ENCODE measurements at places on chromosomes 3 and 15.

GRCh38 chr15:38627689-38628277 lies 63.2 kb upstream of the RASGRP1 start:
- DNase-seq, result no peak

DNA sequence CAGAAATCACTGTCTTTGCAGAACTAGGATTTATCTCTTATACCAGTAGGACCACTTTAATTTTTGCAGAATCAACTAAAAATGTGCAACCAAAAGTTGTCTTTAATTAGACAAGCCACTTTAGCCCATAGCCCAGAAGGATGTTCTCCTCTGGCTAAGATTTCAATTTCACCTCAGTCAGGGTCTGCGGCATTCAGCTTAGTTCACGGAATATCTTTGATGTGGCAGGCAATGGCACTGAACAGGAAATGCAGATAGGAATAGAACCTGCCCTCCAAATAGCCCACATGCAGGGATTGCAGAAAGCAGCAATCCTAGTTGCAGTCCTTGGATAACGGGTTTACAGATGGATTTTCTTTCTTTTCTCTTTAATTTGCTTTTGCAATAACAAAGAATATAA lies 100.8 kb downstream of the MESD start:
- no peak for DNase-seq

DNA sequence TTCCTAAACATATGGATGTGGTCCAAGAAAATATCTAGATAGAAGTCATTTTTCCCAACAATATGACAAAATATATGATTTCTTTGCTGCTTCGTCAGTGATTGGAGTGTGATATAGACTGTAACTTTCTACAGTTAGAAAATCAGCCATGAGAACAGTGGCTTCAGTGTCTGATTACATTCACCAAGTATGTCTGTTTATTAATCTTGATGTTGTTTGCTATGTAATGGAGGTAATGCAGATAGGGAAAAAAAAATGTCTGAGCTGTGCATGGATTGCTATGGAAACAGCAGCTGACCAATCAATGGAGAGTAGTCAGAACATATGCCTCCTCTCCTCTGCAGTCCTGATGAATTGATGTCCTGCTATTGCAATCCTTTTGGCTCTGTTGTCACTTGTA lies 72.3 kb upstream of the GAP43 start:
- no peak for DNase-seq

GRCh38 chr15:41945731-41946130 lies 26.6 kb downstream of the EHD4 start:
- no peak for DNase-seq

DNA sequence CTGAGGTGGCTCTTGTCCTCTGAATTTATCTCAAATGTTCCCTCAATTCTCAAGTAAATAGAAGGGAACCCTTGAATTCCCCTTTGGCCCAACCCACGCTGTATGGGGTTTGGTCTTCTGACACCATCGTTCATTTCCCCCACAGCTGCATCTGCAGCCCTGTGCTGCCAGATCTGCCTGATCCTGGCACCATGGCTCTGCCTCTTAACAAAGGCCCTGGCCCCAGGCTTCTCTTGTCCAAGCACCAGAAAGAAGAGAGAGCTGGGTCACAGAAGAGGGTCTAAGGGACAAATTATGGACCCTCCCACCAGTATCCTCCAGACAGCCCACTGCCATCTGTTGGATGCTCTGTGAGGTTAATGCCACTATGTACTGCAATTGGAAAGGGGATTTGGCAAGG lies 1.8 kb downstream of the MAP1A start:
- DNase-seq, result no peak

DNA sequence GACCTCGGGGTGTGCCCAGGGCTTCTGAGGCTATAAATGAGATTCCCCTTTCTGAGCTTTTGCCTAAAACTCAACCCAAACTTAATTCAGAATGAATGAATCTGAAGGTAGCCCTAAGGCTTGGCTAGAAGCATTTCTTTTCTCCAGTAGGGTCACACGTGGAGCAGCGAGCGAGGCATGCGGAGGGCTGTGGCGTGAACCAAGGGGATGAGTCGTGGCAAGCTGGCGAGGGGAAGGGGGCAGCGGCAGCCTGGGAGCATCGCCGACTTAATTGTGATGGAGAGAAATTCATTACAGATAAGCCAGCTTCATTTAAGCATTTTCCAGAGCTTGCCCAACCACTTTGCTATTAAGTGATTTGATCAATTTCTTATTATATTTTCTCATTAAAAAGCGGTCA lies 79.9 kb downstream of the CHSY1 start:
- DNase-seq, result no peak

- DNase-seq, result peak; percentile 1
Observed at GRCh38 chr3:67083277-67083676, 85.2 kb downstream of the KBTBD8 start.

DNA sequence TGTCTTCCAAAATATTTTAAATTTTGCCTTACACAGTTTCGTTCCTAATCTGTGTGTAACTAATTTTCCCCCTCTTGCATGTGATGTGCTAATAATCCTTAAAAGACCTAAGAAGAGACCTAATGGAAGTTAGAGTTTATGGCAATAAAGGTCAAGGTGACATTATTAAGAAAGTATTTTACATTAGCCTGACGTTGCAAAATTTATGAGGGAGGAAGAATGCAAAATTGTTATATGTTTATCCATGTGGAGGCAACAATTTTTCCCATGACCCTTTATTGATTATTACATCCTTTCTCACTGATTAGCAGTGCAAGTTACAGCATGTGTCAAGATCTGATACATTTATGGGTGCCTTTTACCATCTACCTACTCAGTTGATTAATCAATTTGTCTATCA lies 373.8 kb upstream of the ROBO1 start:
- DNase-seq, result no peak

GRCh38 chr3:61960976-61961375 lies 399.6 kb downstream of the PTPRG start:
- no peak for DNase-seq

GRCh38 chr3:149120051-149120972 lies 9.1 kb upstream of the HPS3 start:
- no peak for DNase-seq

- no peak for DNase-seq
Observed at GRCh38 chr3:33773637-33774036, 24.8 kb upstream of the PDCD6IP start.

DNA sequence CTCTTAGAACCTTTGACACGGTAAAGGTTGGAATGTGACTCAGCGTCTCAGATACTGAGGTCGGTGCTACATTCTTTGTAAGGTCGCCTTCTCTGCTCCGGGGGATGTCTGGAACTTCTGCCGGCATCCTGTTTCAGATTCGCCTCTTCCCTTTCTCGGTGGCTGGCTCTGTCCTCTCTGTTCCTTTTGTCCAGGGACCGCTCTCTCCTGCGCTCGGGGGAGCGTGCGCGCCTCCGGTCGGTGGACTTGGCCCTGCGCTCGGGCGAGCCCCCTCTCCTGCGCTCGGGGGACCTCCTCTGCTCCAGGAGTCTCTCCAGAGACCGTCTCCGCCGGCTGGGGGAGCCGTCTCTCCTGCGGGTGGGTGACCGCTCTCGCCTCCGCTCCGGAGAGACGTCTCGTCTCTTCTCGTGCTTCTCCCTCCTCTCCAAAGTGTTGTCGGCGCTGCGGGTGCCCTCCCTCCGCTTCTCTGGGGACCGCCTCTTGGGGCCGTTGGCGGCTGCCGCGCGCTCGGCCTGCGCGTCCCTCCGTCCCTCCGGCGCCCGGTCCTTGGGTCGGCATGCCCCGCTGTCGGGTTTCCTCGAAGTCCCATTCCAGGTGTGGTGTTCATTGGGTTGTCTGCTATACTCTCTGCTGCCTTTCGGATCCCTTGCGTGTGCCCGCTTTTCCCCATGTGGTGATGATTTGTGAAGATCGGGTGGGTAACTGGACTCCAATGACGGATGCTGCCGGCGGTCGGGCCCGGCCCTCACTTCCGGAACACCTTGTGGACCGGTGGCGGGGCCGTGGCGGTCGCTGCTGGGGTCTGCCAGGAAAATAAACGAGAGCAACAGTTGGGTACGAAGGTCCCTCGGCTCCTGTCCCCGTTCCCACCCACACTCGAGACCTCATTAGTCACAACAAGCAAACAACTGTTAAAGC lies 668.8 kb upstream of the ADAMTS9 start:
- no peak for DNase-seq

DNA sequence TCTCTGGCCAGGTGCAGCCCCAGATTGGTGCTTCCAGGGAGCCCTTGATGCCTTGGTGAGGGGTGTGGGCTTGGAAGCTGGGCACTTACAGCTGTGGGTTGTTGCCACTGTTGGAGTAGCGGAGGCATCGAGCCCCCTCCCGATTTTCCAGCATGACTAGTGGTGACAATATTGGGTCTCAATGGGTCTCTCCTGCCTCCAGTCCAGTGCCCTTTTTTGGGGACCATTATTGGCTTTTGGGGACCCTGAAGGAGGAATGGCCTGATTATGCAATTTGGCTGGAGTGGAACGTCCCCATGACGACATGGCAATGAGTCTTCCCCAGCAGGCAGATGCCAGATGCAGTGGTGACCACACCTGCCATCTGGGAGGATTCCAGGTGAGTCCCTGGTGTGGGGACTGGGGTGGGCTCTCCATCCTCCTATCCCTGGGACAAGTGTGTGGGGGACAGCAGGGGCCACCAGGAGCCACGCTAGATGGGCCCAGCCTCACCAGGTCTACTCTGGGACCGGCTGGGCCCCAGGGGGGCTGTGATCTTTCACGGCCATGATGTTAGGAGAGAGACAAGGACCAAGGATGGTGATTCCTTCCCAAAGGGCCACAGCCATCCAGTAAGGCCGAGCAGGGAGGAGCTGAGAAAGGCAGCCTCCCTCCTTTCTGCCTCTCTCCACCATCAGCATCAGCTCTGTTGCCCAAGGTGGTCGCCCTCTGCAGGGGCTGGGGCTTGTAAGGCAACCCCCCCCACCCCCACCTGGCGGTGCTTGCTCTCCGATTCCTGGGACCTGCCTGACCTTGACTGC lies 196.8 kb downstream of the GOLGA6L6 start:
- no peak for DNase-seq

DNA sequence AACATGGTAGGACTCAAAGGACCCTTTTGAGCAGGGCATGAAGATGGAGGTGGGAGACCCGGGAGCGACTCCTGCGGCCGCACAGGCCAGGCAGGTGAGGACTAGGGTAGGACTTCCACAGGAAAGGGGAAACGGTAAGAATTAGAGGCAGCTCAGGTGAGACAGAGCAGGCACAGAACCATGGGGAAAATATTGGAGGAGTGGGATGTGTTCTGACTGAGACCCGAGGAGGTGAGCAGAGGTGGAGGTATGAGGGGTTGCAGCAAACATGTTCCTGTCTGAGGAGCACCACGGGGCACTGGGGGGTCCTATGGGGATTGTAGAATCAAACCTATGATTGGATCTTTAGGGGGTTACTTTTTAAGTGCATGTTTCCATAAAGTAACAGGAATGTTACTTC lies 1.4 kb upstream of the ISG20 start:
- DNase-seq, result no peak

GRCh38 chr3:143334231-143334630 lies 214.7 kb downstream of the CHST2 start:
- DNase-seq, result no peak

DNA sequence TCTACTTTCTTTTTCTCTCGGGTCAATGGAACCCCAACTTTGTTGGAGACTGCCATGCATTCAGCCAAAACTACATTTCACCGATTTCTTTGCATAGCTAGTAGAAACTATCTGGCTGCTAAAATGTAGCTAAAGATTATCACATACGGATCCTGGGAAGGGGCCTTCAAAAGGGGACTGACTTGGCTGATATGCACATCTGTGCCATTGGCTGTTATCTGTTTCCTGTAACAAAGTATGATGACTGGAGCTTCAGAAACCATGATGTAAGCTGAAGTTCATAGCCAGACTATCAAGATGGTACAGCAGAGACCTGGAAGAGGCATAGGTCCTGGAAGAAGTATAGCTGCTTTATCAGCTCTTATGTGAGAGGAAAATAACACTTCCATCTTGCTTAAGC lies 179.1 kb downstream of the NSUN3 start:
- DNase-seq, result no peak

DNA sequence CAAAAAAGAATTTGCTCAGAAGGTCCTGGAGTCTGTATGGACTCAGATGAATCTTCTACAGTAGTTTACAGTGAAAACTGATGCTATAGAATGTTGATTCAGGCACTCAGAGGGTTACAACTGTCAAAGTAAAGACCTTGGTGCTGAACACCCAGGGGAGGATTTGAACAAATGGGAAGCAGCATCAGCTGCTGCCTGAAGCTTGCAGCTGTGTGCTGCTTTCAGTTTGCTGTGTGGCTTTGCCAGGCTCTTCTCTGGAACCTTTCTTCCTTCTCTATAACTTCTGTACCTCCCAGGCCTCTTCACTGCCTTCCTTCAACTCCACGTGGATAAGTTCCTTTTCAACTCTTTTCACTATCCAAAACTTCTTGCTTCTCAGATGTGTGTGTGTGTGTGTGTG lies 214.2 kb downstream of the GRM7 start:
- DNase-seq, result no peak

DNA sequence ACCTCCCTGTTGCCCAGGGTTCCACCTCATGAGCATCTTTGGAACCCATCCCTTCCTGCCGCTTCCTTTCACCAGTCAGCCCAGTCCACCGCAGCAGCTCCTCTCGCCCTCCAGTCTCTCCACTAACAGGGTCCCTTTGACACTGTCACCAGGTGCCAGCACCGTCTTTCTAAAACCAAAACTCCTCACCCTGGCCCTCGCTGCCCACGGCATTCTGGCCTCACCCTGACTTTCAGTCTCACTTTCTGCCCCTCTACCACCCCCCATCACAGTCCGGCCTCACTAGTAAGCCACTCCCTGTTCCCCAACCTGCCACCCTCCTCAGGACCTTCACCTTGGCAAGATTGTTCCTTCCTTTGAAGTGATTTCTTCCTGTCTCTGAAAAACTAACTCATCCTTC lies 4.2 kb downstream of the PPCDC start:
- no peak for DNase-seq

DNA sequence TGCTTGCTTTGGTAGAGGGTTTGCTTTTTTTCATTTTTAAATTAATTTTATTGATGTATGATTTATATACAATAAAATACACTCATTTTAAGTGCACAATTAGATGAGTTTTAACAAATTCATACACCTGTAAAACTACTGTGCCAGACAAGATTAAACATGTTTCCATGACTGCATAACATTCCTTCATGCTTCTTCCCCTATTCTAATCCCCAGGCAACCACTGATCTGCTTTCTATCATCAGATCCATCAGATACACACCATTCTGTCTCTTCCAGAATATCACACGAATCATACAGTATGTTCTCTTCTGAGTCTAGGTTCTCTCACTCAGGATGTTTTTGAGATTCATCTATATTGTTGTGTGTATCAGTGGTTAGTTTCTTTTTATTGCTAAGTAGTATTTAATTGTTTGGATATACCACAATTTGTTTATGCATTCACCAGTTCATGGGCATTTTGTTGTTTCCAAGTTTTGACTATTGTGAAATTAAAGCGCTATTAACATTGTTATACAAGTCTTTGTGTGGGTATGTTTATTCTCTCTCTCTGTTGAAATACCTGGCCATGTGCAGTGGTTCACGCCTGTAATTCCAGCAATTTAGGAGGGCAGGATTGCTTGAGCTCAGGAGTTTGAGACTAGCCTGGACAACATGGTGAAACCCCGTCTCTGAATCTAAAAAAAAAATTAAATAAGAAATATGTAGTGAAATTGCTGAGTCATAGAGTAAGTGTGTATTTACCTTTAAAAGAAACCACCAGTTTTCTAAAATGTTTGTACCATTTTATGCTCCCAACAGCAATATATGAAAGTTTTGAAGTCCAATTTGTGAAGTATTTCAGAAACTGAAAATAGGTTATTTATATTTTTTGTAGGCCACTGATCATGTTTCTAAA lies 7.0 kb upstream of the TFG start:
- DNase-seq, result no peak

Data from activated CD8-positive, alpha-beta memory T cell treated with anti-CD3 and anti-CD28 coated beads for 1 hour (primary cell).